CD4-positive, alpha-beta T cell treated with Interferon gamma for 1 hour (primary cell): ENCODE measurements at places on chromosomes 16 and 17.

DNA sequence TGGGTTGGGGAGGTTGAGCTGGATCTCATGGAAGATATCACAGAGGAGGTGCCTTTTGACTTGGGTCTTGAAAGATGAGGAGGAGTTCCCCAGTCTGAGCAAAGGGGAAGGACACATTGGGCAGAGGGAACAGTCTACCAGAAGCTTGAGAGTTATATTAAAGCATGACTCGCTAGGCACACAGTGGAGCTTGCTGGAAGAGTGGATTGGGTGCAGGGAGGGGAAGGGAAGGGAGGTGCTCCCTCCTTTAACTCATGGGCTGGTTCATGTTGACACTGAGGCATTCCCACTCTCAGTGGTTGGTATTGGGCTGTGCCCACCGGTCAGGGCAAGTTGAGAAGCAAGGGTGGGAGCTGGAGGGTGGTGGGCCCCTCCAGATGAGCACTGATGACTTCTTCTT lies 5.9 kb downstream of the TMEM98 start:
- no peak for DNase-seq

DNA sequence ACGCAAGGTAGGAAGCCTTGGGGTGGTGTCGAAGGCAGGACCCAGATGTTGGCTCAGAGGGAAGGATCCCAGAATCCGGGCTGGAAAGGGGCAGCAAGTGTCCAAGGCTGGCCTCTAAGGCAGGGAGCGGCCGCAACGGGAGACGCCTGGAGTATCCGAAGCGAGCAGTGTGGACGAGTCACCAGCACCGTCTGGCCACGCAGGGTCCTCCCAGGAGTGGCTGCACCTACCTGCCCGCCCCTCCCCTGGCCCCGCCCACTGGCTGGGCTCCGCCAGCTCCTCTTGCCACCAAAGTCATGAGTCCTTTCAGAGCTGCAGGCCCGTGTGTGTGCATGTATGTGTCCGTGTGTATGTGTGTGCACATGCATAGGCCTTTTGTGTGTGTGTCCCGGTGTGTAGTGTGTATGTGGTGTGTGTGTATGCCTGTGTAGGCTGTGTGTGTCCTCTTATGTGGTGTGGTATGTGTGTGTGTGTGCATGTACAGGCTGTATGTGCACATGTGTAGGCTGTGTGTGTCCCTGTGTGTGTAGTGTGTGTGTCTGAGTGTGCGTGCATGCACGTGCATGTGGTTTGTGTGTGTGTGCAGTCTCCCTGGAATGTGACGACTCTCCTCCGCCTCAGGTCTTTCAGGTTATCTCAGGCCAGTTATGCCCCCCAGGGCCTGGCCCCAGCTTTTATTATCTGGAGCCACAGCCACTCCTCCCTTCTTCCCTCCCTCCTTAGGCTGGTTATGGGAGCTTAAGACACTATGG lies at the start of gene PRSS8:
Gene PRSS8 (minus strand): TSS at position 193 of the 752 bp plus-strand sequence. CDS start 229 bp downstream, outside the sequence.
- DNase-seq, result no peak

- DNase-seq, result peak; percentile 19
Measured at GRCh38 chr17:4480929-4481898, 17.5 kb upstream of the SPNS2 start.

- DNase-seq, result no peak
Measured at GRCh38 chr17:33113991-33114370, 122.3 kb downstream of the SPACA3 start.

DNA sequence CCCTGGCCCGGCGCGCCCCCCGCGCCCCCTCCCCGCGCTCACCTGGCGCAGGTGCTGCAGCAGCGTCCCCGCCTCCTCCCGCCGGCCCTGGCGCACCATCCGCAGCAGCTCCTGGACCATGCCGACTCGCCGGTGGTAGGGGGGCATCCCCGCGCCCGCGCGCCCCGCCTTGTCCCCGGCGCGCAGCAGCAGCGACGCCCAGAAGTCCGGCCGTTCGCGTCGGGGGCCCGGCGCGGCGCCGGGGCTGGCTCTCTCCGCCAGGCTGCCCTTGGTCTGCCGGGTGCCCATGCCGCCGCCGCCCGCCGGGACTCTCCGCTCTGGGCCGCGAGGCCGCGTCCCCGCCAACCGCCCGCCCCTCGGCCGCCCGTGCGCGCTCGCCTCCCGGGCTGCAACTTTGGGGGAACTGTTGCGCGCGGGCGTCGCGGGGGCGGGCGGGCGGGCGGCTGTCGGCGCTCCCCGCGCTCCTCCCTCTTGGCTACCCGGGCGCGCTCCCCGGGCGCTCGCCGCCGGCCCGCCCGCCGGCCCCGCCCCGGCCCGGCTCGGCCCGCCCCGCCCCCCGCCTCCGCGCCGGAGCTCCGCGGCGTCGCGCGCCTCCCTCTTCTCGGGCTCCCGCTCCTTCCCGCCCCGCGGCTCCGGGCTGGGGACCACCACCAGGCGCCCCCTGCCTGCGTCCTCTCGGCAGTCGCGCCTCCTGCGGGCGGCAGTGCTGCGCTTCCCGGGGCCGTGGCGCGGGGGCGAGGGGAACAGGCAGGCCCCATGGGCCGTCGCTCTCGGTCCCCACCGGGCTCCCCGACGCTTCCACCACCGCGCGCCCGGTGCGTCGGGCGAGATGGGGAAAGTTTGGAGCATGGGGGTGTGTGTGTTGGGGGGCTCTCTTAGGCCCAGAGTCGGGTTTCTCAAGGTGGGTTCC lies at the start of gene LRRC75A:
Gene LRRC75A (minus strand): TSS at position 491 of the 910 bp plus-strand sequence. CDS start 203 bp downstream, at position 288.
- peak; percentile 58 for DNase-seq

- no peak for DNase-seq
Measured at GRCh38 chr17:4551141-4551540, 4.0 kb downstream of the MYBBP1A start.

- DNase-seq, result no peak
Measured at GRCh38 chr16:5205361-5206040, 107.9 kb upstream of the EEF2KMT start.

- peak; percentile 75 for DNase-seq
Measured at GRCh38 chr17:38703742-38704605, 1.1 kb upstream of the MLLT6 start.

GRCh38 chr17:57902117-57902799 lies 52.4 kb upstream of the MRPS23 start:
- no peak for DNase-seq

DNA sequence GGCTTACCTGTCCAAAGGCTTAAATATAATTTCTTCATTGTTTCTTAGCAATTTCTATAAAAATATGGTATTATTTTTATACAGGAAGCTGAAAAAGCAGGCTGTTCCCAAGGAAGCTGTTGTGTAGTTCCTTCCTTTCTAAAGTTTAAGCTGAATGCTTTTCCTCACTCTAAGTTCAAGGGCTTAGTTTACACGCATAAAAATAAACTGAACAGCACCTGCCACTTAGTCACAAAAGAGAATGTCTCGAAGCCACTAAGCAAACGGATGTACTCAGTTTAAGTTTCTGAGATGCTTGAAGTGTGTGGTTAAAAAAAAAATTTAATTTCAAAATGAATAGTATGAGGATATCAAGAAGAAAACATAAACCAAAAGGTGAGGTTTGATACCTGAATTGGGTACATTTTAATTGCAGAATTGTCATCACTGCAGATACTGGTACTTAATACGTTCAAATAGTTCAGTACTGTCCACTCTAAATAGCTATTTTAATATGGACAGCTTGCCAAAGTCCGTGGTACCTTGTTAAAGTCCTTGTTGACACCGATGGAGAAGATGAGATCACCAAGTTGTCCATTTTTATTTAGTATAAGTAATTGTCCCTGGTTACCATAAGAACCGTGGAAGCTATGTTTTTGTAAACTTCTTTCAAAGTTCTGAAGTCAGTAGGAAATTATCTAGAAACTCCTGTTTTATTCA lies 38.1 kb downstream of the MRTFB start:
- no peak for DNase-seq

- peak; percentile 65 for DNase-seq
Measured at GRCh38 chr16:20901436-20902112, 1.0 kb downstream of the LYRM1 start.

DNA sequence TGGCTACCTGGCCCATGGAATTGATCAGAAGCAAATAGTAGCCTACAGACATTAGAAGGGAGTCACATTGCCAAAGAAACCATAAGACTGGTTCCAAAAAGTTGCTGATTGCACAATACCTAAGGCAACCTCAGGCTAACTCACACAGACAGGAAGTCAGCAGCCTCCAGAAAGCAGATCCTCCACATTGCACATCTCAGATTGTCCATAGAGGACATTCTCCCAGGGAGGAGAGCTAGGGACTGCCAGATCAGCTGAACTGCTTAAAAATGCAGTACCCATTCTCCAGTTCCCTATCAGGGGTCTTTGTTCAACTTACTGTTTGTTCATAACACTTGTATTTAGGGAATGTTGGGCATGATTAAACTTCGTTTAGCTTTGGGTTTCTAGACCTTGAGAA lies 4.2 kb downstream of the CCL3 start:
- DNase-seq, result peak; percentile 33

DNA sequence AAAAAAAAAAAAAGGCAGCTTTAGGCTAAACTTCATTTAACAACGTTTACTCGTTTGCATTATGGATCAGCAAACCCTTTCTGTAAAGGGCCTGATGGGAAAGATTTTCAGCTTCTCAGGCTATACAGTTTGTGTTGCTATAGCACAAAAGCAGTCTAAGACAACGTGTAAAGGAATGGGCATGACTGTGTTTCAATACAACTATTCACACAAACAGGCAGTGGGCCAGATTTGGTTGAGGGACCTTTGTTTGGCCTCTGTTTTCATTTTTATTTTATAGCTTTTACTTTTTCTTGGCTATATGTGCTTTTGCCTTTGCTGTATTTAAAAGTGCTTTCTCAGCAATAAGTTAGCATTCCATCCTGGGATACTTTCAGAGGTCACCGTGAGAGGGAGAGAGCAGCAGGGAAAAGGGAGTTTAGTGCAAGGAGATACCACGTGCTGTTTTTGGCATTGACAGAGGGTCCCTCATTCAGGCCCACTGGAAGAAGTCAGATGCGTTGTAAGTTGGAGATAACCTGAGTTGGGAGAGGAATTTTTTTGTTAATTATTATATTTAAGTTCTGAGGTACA lies 335.6 kb downstream of the UTP18 start:
- DNase-seq, result no peak

DNA sequence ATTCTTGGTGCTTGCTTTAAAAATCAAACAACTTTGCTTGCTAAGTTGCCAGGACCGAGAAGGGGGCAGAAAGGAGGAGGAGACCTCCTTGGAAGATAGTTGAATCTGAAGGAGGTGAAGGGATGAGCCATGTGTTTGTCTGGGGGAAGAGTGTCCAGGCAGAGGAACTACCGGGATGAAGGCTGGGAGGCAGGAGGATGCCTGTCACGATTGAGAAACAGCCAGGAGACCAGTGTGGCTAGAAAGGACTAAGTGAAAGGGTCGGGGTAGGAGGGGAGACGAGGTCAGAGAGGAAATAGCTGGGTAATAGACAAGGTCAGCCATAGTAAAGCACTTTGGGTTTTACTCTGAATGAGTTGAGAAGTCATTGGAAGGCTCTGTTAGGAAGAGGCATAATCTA lies 38.9 kb upstream of the CSNK2A2 start:
- no peak for DNase-seq

- no peak for DNase-seq
Measured at GRCh38 chr17:3506054-3506453, 30.3 kb downstream of the ASPA start.

- no peak for DNase-seq
Measured at GRCh38 chr16:85320677-85321385, 208.6 kb upstream of the CIBAR2 start.

DNA sequence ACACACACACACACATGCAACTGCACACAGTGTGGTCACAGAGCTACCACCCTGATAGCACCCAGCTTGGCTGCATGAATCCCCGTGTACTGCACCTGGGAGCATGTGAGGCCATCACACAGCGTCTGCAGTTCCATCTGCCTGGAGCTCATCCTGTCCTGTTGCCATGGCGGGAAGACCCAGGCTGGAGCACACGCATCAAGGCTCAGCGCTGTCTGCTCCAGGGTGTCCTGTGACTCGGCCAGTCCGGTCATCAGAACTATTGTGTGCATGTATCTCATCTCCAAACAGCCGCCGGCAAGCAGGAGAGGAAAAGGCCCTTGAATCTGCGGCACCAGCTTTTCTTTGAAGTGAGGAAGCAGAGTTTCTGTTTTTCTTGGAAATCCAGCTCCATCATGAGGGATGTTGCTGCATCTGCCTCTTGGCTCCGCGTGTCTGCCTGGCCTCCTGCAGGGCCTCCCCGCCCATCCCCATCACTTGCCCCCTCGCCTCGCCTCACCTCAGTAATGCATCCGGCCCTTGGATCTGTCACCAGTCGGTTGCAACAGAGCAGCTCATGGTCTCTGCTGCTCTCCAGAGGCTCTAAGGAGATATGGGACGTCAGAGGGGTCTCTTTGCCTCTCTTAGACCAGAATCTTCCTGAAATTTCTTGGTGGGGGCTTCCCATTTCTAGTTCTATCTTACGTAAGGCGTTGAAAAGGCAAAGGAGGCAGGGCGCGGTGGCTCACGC lies 23.7 kb downstream of the CACNG4 start:
- no peak for DNase-seq

GRCh38 chr17:33464669-33465280 lies 171.7 kb upstream of the ASIC2 start:
- no peak for DNase-seq

DNA sequence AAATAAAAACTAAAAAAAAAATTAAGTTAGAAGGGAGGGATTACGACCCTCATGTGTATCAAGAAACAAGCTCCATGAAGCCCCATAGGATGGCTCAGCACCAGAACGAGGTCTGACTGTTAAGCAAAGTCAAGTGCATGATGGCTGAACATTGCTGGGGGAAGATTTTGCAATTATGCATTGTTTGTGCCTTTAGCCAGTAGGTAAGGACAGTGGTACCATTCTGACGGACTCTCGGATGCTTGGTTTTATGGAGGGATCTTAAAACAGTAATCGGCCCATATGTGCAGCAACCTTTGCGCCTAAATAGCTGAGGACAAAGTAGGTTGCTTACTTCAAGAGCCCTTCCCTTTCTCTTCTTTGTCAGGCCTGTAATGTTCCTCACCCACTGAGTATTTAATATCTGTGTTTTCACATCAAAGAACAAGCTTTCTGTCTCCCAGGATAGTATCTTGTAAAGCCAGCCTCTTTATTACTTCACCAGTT lies 186.0 kb downstream of the WWOX start:
- DNase-seq, result no peak

DNA sequence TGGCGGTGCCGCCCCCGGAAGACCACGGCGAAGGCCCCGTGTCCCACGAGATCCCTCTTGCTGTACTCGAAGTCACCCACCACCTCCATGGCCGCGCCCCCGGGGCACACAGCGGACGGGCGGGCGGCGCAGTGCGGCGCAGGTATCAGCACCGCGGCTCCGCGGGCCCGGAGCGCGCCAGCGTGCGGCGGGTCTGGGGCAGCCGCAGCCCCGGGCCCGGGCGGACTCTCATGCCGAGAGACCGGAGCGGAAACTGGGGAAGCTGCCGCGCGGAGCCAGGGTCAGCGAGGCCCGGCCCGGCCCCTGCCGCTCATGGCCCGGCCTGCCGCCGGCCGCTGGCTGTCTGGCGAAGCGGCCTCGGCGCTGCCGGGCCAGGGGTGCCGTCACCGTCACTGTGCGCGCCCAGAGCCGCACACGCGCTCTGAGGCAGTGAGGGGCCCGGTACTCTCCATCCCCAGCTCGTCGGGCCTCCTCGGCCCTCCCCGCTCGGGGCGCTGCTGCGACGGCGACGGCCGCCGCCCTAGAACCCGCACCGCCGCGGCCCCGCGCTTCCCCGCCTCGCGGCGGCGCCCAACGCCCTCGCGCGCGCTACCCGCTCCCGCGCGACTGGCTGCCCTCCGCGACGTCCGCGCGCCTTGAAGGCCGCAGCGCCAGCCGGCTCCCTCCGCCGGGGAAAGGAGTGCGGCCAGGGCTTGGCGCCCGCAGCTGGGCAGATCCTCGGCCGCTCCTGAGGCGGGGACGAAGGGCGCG lies at the start of gene ULK2:
Gene ULK2 (minus strand): TSS at position 608 of the 750 bp plus-strand sequence. CDS start 519 bp downstream, at position 89.
- DNase-seq, result peak; percentile 55

GRCh38 chr17:33013596-33014375 lies 22.1 kb downstream of the SPACA3 start:
- no peak for DNase-seq
